Activated CD4-positive, alpha-beta T cell treated with anti-CD3 and anti-CD28 coated beads, Interleukin-2, amount 10 ng/mL, durations not matched to agents 7 days and 5 days (primary cell): ENCODE measurements at places on chromosomes 12 and 14. TPM values are rescaled to one million over a fixed set of nuclear protein-coding genes. Genes with fewer than 3 reads are reported as not detected.

ARF3 gene
- total RNA-seq: 89.6 TPM

SPRING1 gene
- total RNA-seq: 31.7 TPM

APOLD1 gene
- total RNA-seq: 15.5 TPM

NGB gene
- not detected for total RNA-seq

ADAMTS20 gene
- total RNA-seq: not detected

PRB2 gene
- total RNA-seq: not detected

CLEC2A gene
- not detected for total RNA-seq

TEAD4 gene
- total RNA-seq: 0.69 TPM

GRCh38 chr14:52954346-52955214 is 3.7 kb upstream of the FERMT2 start:
- no peak for DNase-seq

GRCh38 chr14:91996948-91997371 is 42.9 kb downstream of the TRIP11 start:
- peak; percentile 33 for DNase-seq

DNA sequence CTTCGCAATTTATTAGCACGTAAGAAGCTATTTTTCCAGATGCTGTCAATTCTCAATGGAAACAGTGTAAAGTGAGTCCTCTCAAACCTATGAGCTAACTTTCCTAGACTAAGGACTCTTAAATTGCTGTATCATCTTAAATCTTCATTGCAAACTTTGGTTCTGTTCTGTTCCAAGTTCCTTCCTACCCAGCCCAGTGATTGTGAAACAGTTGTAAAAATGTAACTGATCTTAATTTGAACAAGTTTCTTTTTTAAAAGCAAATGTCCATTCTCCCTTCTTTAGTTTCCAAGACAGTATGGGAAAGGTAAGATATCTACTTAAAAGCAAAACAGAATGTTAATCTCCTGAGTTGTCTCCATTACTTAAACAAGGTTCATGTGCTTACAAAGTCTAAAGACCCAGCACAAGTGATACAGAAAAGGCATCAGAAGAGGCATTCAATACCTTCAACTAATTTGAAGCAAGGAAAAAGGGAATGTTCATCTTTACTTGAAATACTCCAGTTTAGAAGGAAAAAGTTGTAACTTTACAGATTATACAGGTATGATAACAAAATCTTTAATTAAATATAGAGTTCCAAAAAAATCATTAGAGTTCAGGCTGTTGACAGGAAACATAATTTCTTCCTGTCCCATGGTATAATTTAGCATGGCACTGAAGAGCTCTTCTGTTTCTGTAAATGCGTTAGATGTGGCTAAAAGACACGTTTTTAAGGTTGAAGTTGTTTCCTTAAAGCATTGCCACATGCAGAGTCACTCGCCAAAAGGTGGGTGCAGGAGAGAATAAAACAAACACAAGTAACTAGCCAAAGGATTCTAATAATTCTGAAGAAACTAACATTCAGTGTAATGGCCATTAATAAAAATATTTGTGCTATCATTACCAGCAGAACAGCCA is 101.5 kb upstream of the USP15 start:
- DNase-seq: peak; percentile 23

- peak; percentile 74 for DNase-seq
These were observed 172.7 kb upstream of the OR4E1 start for GRCh38 chr14:21846227-21846885.

DNA sequence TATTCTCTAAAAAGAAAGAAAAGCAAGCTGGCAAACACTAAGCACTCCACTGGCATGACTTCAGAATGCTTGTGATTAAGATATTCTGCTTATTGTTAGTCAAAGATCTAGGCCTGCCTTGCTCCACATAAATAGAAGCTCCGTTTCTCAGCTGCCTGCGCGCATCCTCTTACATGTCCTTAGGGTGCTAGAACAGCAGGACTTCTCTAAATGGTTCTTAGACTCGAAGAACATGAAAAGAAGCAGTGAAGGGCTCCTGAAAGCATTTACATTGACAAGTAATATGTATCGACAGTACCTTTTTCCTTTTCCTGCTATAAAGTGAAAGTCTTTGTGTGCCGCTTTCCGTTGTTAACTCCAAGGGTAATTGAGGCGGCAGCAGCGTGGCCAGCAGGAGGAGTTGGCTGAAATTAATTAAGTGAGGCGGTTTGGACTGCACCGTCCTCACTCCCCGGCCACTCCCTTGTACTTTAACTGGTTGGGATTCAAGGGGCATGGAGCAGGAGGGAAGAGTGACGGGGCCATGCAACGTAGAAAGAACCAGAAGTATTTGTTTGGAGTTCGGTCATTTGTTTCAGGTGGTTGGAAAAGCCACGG is 34.2 kb upstream of the OTX2 start:
- DNase-seq: no peak

DNA sequence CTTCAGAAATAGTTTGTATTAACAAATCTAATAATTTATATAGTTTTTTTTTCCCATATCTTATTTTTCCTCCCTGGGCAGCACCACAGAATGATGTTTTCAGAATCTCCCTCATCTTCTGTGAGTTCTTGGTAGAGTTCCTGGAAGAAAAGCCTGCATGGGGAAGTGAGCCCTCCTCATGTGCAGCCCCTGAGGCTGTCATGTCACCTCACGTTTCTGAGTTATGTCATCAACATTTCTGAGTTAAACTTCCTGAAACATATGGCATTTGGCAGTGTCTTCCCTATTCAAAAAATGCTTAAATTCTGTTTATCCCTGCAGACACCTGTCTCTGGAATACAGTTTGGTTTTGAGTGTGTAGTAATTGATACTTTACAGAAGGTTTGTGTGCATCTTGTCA is 979.0 kb downstream of the TMEM121 start:
- DNase-seq: no peak

DNA sequence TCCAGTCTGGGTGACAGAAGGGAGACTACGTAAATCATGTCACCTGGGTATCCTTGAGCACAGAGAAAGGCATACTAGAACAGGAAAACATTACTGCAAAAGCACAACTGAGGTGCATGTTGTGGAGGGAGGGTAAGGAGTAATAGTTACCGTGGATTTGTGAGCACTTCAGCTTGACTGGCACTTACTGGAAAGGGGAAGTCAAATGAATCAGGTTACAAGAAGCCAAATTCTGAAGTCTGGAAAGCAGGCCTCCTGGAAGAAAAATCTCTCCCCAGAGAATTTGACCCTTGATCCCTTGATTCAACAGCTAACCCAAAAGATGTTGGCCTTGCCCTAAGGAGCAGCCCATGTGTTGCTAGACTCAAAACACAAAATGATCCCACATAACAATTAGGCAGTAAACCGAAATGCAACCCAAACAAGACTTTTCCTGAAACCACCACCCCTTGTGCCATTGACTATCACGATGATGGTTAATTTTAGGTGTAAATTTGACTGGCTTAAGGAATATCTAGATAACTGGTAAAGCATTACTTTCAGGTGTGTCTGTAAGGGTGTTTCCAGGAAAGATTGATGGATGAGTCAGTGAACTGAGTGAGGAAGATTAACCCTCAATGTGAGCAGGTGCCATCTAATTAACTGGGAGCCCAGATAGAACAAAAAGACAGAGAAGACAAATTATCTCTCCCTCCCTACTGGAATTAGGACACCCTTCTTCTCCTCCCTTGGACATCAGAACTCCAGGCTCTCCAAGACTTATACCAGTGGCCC is 108.8 kb downstream of the SLC25A21 start:
- DNase-seq: no peak

- no peak for DNase-seq
These were observed 1.4 kb upstream of the DIO3 start for GRCh38 chr14:101559624-101560533.

GRCh38 chr12:132834181-132834711 is 5.6 kb upstream of the GOLGA3 start:
- peak; percentile 62 for DNase-seq

- no peak for DNase-seq
These were observed 8.0 kb downstream of the PTPN21 start for GRCh38 chr14:88546621-88547385.

GRCh38 chr12:41189395-41190251 is 1.5 kb downstream of the PDZRN4 start:
- DNase-seq: no peak

GRCh38 chr14:76715101-76715500 is 46.2 kb upstream of the VASH1 start:
- no peak for DNase-seq

- DNase-seq: no peak
These were observed 174.1 kb upstream of the PDZRN4 start for GRCh38 chr12:41013881-41014642.

GRCh38 chr14:100290607-100291304 is 15.5 kb downstream of the SLC25A29 start:
- DNase-seq: no peak

DNA sequence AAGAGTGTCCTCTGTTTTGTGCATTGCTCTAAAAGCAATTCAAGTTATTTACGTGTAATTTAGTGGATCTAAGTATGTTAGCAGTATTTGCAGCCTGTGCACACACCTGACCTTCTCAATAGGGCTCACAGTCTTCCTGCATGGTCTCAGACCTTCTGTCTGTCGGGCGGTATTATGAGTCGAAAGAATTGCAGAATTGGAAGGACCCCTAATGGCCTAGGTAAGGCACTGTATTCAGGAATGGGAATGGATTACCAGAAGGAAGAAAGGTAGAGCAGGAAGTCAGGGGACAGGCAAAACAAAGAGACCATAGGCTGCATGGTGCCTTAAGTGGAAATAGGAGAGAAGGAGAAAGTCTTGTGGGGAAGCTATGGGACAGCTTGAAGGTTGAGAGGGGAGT is 341.6 kb downstream of the VRK1 start:
- DNase-seq: no peak

DNA sequence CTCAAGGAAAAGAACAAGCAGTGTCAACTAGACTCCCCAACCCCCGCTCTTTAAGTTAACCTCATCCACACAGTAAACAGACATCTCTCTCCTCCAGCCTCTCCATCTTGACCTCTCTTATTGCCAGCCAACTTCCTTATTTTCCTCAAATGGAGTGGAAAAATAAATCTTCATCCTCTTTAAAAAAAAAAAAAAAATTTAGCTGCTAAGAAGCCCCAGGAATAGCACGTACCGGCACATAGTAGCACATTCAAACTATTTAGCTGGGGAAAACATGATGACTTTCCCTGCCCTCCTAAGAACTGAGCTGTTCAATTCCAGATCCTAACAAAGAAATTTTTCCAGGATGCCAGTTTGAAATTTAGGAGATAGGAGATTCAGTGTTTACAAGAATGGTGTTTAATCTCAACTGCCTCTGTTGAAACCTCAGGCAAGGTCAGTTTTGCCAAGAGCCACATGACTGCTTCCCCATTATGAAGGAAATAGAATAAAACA is 90.8 kb downstream of the EPS8 start:
- DNase-seq: no peak

DNA sequence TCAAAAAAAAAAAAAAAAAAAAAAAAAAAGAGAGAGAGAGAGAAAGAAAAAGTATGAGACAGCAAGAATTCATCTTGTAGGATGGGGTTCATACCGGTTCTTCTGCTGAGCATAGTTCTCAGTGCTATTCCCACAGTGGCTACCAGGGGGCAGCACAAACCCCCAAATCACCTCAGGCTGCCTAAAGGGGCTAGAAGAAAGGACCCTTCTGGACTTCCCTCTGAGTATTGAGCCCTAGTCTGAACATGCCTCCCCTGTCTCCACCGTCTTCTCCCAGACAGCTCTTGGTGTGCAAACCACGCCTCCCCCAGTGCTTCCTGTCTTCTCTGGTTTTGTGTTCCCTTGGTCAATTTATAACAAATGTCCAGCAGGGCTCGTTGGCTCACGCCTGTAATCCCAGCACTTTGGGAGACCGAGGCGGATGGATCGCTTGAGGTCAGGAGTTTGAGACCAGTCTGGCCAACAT is 31.3 kb upstream of the SMUG1 start:
- DNase-seq: peak; percentile 72

DNA sequence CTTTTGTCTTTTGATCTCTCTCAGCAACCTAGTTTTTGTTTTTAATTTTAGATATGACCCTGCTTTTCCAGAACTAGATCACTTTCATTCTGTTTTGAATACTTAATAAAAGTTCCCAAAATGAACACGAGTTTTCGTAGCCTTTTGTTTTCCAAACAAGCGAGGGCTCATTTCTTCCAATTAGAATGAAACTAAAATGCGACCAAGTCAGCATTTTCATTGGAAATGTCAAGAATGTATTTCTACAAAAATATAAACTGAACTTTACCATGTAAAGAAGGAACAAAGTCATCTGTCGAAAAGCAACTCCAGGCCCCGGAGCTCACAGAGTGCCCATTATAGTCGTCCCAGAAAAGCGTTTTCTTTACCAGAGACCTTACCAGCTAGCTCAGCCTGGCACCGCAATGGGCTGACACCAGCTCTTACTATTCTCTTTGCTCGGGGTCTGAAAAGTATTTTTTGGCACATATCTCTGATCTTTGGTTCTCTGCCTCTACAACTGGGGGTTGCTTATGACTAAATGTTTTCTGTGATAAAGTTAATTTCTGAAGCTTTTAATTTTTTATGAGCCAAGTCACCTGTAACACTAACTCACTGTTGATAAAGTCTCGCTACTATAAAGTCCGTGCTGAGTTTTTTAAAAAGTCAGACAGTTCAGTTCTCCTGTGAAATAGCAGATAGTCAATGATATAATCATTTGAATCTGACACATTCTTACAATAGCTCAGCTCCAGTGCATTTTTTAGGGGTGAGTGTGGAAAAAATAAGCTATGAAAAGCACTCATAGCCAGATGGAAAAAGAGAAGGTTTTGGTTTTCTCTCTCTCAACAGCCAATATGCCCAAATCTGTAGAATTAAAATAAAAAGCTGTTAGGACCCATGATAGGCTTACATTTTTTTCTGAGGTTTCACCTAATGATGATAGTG is 43.4 kb downstream of the SAMD4A start:
- no peak for DNase-seq

- no peak for DNase-seq
These were observed 8.7 kb downstream of the ANKRD13A start for GRCh38 chr12:110007881-110008280.

DNA sequence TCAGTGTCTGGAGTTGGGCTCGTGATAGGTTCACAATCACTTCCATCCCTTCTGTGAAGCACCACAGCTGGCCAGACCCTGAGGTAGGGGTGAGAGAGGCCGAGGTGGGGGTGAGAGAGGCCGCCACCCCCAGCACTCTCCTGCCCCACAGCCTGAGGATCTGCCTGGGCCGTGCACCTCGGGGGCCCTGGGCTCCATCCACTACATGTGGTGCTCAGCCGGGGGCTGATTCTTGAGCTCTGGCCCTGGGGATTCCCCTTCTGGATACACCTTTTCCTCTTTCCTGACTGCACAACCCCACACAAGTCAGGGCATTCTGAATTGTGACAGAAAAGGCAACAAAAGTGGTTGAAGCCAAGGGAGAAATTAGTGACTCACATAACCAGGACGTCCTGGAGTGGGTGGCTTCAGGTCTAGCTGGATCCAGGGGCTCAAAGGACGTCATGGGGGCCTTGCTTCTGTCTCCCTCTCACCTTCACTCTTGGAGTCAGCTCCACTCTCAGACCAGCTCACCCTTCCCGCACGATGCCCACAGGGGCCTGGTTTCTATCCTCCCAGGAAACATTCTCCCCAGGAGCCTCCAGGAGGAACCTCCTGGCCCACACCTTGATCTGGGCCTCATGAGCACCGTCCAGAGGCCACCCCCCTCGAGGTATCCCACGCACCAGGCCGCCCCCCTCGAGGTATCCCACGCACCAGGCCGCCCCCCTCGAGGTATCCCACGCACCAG is 12.1 kb upstream of the FBRSL1 start:
- no peak for DNase-seq

- DNase-seq: no peak
These were observed 671.3 kb upstream of the TBX3 start for GRCh38 chr12:115355301-115355700.
